HFFc6 (cell line): ENCODE measurements at places on chromosomes 11 and 22. TPM values are rescaled to one million over a fixed set of nuclear protein-coding genes. Genes with fewer than 3 reads are reported as not detected.

Gene NXPE2
- total RNA-seq: not detected in 3 replicates

Gene TIGD3
- total RNA-seq: 0.29 TPM in 1 of 2 replicates, not detected in the other

Gene MS4A6A
- not detected in 3 replicates for total RNA-seq

Gene HPX
- total RNA-seq: 0.32 to 0.76 TPM (median 0.63 TPM) in 3 replicates

Gene RGL4
- not detected in 2 replicates for total RNA-seq

Gene TMEM25
- 10.8 to 11.4 TPM (median 11.3 TPM) in 3 replicates for total RNA-seq

Gene KLHL35
- total RNA-seq: not detected in 3 replicates

Gene TRIM49
- total RNA-seq: not detected in 3 replicates

Gene NRXN2
- 0.21 to 0.55 TPM (median 0.43 TPM) in 3 replicates for total RNA-seq

Gene GUCY1A2
- total RNA-seq: 0.05 to 0.33 TPM (median 0.05 TPM) in 3 replicates

Gene LMO2
- total RNA-seq: not detected in 2 replicates

Gene FBLN1
- total RNA-seq: 183 to 331 TPM (median 243 TPM) in 3 replicates

Gene SERPING1
- total RNA-seq: 0.42 to 0.51 TPM in 2 of 3 replicates, not detected in the other

Gene MISFA
- total RNA-seq: 2.0 and 2.8 TPM in 2 replicates

Gene TH
- total RNA-seq: not detected in 3 replicates

Gene SLC16A8
- not detected in 3 replicates for total RNA-seq

Gene TESMIN
- 3.3 to 7.6 TPM (median 5.1 TPM) in 3 replicates for total RNA-seq

Gene CTSC
- 243 to 392 TPM (median 245 TPM) in 3 replicates for total RNA-seq

Gene OR52R1
- total RNA-seq: not detected in 3 replicates

Gene PICALM
- total RNA-seq: 223 to 245 TPM (median 241 TPM) in 3 replicates

Gene CCDC188
- 0.70 to 2.8 TPM in 2 of 3 replicates, not detected in the other for total RNA-seq

Gene SMC1B
- total RNA-seq: not detected in 3 replicates

Gene TENM4
- 20.5 to 45.3 TPM (median 41.2 TPM) in 3 replicates for total RNA-seq

Gene TRMT2A
- total RNA-seq: 31.1 to 49.9 TPM (median 38.8 TPM) in 3 replicates

Gene BDNF
- 60.9 to 92.2 TPM (median 62.7 TPM) in 3 replicates for total RNA-seq

Gene MOV10L1
- 0.30 to 0.54 TPM (median 0.33 TPM) in 3 replicates for total RNA-seq
